HT1080 (cell line): ENCODE measurements at places on chromosomes 2 and 18. TPM values are rescaled to one million over a fixed set of nuclear protein-coding genes. Genes with fewer than 3 reads are reported as not detected.

ADD2 gene
- total RNA-seq, result 39.3 and 79.9 TPM in 2 replicates

ECEL1 gene
- total RNA-seq, result not detected in 2 replicates

SLC5A7 gene
- not detected in 2 replicates for total RNA-seq

DYTN gene
- not detected in 2 replicates for total RNA-seq
